ENCODE measurements at places on chromosomes 6 and 20.
A peak's percentile ranks its signal among the peaks of the same experiment; 100 is the strongest.

DNA sequence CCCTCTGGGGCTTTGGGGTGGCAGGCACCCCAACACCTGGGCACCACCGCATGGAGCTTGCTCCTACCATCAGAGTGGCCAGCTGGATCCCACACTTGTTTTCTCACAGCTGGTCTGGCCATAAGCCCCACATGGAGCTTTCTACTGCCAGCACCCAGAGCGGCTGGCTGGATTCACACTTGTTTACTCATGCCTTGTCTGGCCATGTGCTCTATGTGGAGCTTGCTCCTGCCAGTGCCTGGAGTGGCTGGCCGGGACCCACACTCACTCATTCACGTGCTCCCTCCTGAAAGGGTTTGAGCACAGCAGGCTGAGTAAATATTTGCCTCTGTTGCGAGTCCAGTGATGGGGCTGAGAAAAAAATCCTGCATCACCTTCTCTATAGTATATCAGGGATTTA lies 487.0 kb downstream of the CD109 start:
- no peaks in the 10 kb centered on the region for H3K27me3 ChIP-seq
- no peaks in the 10 kb centered on the region for H3K36me3 ChIP-seq
- no peak overlapping the region for H3K27ac ChIP-seq
- DNase-seq, result no peak
- H3K4me1 ChIP-seq, result no peaks in the 10 kb centered on the region

GRCh38 chr6:37182736-37183590 lies 13.0 kb downstream of the PIM1 start:
- H3K4me3 ChIP-seq, result no peak overlapping the region
- peak overlapping the region; percentile 89 for H3K27ac ChIP-seq
- H3K36me3 ChIP-seq, result no peaks in the 10 kb centered on the region
- no peaks in the 10 kb centered on the region for H3K27me3 ChIP-seq
- DNase-seq, result no peak

DNA sequence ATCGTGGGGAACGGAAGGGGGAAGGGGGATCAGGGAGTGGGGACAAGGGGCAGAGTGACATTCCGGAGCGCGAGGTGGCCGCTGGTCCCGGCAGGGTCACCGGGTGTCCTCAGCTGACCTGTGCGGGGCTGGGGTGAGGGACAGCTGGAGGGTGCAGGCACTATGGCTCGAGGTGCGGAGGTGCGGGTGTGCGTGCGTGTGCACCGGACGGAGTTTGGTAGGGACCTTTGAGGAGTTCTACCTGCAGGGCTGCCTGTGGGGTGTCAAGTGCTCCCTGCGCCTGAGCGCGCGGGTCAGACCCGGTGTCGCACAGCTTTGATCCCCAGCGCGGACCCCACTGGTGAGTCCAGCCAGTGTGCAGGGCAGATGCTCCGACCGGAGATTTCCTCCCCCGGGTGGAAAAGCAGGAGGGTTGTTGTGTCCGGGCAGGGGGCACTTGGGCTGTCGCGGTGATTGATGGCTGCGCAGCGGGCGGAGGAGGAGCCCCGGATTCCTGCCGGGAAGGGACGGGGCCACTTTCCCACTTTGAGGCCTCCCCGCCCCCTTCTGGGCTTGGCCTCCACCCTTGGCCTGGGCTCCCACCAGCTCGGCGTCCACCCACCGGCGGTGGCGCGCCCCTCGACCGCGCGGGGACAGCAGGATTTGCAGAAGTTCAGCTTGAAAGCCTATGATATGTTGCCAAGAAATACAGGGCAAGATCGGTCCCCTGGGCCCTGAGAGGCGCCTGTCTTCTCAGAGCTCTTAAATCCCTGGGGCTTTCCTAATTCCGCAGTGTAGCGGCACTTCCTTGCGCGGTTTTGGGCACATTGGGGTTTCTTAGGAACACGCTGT lies 658 bp downstream of the RIN2 start:
- peaks cover 4% of the 10 kb centered on the region for H3K4me1 ChIP-seq
- peaks cover 38% of the 10 kb centered on the region for H3K27me3 ChIP-seq
- peak; percentile 16 for DNase-seq
- H3K27ac ChIP-seq, result peak overlapping the region; percentile 78

DNA sequence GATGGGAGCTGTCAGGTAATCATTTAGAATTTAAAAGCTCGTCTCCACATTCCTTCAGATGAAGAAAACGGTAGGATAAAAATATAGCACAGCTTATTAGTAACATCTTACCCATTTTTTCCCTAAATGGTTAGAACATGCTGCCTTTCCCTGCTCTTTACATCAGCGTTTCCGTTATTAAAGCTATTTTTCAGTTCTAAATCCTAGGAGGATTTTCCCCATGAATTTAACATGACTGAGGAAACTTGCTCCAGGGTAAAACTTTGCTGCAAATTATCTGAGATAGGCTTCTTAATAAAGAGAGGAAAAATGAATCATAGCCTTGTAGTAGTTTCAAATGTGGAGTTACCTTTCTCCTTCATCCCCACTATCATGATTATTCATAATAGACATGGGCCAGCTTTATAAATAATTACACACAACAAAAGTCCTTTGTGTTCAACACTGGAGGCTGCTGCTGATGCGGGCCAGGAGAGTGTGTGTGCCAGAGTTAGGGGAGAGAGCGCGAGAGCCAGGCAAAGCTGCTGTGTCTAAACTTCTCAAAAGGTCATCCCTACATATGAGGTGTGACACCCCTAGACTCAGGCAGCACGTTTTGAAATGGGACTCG lies 24.4 kb downstream of the MYLIP start:
- H3K36me3 ChIP-seq, result no peaks in the 10 kb centered on the region
- H3K4me3 ChIP-seq, result no peak overlapping the region
- no peaks in the 10 kb centered on the region for H3K27me3 ChIP-seq
- H3K27ac ChIP-seq, result no peak overlapping the region

DNA sequence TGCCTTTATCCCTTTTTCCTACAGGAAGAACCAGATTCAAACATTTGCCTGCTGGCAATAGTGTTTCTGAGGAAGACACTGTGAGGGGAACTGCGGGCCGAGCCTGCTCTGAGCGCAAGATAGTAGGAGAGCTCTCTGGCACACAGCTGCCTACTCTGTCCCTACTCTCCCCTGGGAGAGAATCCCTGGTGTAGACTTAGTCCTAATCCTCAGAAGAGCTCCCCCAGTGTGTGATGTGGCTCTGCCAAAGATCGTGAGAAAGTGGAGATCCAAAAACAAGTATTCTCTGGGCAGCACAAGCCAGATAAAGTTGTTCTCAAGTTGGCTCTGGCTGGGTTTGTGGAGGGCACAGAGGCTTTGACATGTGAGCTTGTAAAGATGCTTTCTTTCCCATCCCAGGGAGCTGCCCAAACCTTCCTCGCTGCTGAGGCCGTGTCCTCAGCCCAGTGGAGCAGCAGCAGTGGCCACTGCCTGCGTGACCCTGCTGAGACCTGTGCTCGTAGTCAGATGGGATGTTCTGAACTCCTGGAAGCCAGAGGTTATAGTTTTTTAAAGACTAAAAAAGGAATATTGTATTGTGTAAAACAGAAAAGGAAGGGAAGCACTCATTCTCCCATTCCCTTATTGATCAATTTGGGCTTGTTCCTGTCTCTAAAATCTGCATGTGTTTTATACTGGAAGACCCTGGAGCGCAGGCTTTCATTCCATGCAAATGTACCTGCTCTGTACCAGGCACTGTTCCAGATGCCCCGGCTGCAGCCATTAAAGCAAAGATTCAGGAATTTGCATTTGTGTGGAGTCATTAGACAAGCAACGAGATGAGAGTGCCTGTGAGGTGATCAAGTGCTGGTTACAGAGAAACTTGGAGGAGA lies 30.7 kb downstream of the PNLDC1 start:
- H3K4me3 ChIP-seq, result no peak overlapping the region
- H3K4me1 ChIP-seq, result peaks cover 40% of the 10 kb centered on the region
- no peak overlapping the region for H3K27ac ChIP-seq
- no peaks in the 10 kb centered on the region for H3K27me3 ChIP-seq
- no peaks in the 10 kb centered on the region for H3K36me3 ChIP-seq

GRCh38 chr6:73746787-73747186 lies 50.8 kb downstream of the CD109 start:
- no peak overlapping the region for H3K4me3 ChIP-seq
- no peaks in the 10 kb centered on the region for H3K36me3 ChIP-seq
- DNase-seq, result no peak
- no peaks in the 10 kb centered on the region for H3K27me3 ChIP-seq
- H3K27ac ChIP-seq, result no peak overlapping the region
